ENCODE measurements at places on chromosomes 2 and 18.
A peak's percentile ranks its signal among the peaks of the same experiment; 100 is the strongest.

- DNase-seq: no peak
Measured at GRCh38 chr18:3478262-3478978, 28.4 kb downstream of the TGIF1 start.

DNA sequence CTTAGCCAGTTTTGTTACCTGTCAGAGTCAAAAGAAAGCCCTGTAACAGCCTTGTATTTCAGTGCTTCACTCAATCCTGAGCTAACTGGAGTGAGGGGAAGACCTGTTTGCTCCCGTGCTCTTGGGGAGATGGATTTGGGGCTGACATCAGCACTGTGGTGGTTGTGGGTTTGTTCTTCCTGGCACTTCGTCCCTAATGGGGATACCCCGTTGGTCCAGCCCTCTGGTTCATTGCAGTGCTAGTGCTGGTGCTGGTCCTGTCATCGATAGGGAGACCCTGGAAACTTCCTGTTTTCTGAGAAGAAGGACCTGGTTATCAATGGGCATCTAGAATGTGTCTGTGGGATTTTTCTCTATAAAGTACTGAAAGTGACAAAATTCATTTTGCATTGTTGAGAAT, 205.4 kb downstream of the ZNF407 start:
- no peak for DNase-seq

GRCh38 chr2:187890690-187891089, 336.5 kb upstream of the TFPI start:
- DNase-seq: no peak

- no peak for DNase-seq
Measured at GRCh38 chr2:113207021-113207420, 33.2 kb downstream of the PSD4 start.

DNA sequence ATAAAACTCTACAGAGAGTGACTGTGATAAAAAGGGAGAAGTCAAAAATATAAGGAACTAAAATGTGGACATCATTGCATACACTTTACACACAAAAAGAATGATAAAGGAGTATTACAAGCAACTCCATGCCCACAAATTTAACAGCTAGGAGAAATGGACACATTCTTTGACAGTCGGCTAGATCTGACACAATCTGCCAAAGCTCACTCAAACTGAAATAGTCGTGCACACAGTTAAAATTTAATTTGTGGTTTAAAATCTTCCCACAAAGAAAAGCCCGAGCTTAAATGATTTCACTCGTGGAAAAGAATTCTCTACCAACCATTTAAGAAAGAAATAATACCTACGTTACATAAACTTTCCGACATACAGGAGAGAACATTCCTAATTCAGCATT, 132.4 kb downstream of the ZAP70 start:
- no peak for DNase-seq

DNA sequence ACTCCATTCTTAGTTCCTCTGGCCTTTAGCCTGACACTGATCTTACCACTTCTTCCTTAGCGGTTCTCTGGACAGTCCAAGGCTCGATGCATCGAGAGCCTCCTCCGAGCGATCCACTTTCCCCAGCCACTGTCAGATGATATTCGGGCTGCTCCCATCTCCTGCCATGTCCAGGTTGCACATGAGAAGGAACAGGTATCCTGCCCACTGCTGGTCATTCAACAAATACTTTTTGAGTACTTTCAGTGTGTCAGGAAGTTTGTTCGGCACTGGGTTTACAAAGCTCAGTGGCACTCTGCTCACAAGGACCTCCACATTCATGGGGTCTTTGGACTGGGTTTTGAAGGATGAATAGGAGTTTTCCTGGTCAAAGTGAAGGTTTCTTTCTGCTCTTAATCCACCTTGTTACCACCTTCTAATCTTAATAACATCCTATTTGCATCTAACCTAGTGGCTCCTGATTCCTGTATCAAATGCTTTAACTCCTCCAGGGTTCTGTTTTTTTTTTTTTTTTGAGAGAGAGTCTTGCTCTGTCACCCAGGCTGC, 25.8 kb downstream of the GCKR start:
- DNase-seq: no peak

GRCh38 chr2:3642521-3643215, 15.3 kb upstream of the ALLC start:
- DNase-seq: peak; percentile 7

GRCh38 chr2:74454654-74455511, at the start of gene INO80B:
Gene INO80B, plus strand, starts transcription at chr2:74455087. Its CDS starts 30 bp downstream, at chr2:74455117.
- peak; percentile 99 for DNase-seq

- DNase-seq: no peak
Measured at GRCh38 chr2:68352651-68353391, 12.3 kb upstream of the PLEK start.

DNA sequence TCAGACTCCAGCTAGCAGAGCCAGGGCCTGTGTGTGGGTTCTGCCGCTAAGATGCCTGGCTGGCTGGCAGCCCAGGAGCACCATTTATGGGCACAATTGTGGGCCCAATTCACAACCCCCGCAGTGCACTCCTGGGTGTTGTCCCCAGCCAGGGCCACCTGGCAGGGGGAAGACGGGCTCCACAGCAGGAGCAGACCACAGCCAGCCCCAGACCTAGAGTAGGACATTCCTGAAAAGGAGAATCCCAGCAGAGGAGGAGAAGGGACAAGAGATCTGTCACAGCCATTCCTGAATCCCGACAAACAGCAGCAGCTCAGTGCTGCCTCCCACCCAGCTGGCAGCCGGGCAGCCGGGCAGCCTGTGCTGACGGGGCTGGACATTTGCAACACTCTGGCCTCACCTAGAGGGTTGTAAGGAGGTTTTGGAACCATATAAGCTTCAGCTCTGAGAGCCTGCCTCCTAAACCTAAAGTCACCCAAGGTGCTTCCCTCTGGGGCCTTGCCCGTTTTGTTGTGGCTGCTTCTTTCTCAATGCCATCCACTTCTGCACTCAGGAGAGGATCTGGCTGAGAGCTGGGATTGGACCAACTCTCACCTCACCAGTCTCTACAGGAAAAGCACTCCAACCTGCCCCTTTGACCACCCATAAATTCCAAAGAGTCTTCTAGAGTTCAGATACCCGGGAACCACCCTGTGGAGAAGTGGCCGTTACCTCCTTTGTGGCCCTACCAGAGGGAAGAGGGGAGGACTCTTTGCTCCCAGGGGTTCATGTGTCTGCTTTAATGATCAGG, 4.1 kb upstream of the TMEM177 start:
- no peak for DNase-seq

GRCh38 chr2:144572977-144573376, 53.1 kb upstream of the ZEB2 start:
- no peak for DNase-seq

- DNase-seq: no peak
Measured at GRCh38 chr2:127626175-127626574, 19.8 kb upstream of the GPR17 start.

DNA sequence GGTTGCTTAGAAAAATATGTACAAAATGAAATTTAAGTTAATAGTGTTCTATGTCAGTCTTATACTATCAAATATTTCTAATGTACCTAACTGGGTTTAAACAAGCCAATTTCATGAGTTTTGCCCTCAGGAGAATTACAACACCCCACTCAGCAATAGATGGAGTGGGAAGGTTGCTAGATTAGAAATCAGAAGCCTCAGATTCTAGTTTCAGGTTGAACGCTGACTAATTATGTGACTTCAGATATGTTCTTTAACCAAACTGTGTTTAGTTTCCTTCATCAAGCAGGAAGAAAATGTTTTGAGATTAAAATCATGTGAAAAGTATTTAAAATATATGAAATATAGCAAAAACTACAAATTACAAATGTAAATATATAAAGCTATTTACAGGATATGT, 133.8 kb upstream of the KCNH7 start:
- no peak for DNase-seq

DNA sequence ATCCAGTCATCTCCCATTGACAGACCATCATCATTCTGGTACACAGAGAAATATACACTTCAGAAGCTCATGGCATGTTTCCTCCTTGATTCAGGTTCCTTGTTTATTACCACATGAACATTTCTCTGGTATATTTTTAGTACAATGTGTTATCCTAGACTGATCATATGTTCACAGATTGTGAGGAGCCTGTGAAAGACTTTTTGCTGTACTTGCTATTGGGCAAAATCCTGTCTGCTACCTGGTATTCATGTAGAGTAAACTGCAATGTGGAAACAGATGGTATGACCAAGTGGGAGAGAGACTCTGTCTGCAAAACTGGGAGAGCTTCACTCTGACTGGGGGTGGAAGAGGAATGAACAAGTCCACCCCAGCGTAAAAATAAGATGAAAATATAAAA, 657.2 kb downstream of the IRS1 start:
- no peak for DNase-seq

- DNase-seq: no peak
Measured at GRCh38 chr2:105449076-105449475, 50.2 kb upstream of the FHL2 start.

GRCh38 chr2:203649176-203649814, 57.1 kb upstream of the CD28 start:
- DNase-seq: no peak

GRCh38 chr2:60493804-60494387, 59.6 kb downstream of the BCL11A start:
- DNase-seq: no peak

DNA sequence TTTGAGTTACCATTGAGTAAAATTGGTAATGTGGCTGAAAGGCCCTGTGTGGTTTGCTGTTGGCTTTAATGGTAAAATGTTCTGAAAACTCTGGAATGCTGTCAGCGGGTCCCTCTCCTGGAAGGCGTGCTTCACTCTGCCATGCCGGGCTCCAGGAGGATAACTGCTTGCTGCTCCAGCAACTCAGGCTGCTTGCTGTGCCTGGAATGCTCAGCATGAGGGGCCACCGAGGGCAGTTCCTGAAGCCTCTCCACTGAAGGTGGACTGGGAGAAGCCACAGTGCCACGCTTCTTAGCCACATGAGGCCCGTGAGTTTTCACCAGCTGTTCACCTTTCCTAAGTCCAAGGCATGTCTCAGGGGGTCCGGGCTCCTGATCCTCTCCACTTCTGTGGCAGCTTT, 90.4 kb upstream of the FAM110C start:
- DNase-seq: no peak

DNA sequence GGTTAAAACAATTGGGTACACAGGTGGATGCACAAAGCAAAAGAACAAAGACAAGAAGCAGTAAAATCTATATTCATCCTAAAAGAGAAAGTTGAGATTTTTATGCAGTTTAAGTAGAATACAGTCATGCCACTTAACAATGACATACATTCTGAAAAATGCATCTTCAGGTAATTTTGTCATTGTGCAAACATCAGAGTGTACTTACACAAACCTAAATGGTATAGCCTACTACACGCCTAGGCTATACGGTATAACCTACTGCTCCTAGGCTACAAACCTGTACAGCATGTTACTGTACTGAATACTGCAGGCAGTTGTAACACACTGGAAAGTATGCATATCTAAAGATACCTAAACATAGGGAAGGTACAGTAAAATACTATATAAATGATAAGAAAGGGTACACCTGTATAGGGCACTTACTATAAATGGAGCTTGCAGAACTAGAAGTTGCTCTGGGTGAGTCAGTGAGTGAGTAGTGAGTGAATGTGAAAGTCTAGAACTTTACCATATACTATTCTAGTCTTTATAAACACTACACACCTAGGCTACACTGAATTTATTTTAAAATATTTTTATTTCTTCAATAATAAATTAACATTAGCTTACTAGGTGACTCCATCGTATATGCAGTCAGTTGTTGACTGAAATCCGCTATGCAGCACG, 132.9 kb downstream of the BARD1 start:
- DNase-seq: no peak

- no peak for DNase-seq
Measured at GRCh38 chr2:208358758-208359631, 47.6 kb upstream of the PTH2R start.

DNA sequence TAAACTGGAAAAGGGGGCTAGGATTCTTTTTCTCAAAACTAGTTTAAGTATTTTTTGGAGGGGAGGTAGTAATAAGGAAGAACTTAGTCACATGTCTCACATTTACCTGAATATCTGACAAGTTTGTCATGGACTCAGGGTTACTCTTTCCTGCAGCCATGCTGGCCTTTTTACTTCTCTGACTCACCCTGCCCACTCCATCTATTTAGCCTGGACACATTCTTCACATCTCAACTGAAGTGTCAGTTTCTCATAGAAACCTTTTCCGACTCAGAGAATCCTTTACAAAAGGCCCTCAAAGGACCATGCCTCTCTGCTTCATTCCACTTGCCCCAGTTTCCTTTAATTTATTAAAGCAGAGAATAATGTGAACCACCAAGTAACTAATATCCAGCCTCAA, 42.6 kb downstream of the SCN7A start:
- DNase-seq: no peak

DNA sequence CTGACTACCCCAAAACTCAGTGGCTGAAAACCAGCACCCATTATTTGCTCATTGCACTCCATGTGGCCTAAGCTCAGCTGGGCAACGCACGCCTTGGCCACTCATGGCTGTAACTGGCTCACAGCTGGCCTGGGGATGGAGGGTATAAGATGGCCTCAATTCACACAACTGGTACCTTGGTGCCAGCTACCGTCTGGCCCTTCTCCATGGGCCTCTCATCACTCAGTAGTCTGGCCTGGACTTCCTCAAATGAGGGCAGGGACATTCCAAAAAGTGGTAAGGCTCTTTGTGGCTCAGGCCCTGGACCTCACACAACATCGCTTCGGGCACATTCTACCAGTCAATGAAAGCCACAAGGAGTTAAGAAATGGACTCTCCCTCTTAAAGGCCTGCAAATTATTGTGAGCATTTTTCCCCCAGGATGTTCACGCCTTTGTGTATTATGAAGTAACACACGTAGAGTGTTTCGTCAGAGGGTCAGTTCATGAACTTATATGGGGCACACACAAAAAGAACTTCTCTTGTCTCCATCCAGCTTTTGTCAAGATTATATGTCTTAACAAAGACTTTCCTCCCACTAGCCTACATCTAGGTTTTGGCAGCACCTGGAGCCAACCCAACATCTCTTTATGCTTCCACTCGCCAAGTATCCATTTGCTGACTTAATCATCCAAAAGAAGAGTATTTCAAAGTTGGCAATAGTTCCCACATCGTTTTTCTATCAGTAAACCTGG, 145.2 kb downstream of the CCBE1 start:
- no peak for DNase-seq

GRCh38 chr2:160303527-160303926, 103.5 kb upstream of the ITGB6 start:
- DNase-seq: no peak

Measured in CD4-positive, alpha-beta T cell treated with Interleukin-4 for 1 hour (primary cell).